NCI-H1436 treated with DMSO at 0.1 percent for 48 hours (cell line): ENCODE measurements at places on chromosomes 13 and 19.

DNA sequence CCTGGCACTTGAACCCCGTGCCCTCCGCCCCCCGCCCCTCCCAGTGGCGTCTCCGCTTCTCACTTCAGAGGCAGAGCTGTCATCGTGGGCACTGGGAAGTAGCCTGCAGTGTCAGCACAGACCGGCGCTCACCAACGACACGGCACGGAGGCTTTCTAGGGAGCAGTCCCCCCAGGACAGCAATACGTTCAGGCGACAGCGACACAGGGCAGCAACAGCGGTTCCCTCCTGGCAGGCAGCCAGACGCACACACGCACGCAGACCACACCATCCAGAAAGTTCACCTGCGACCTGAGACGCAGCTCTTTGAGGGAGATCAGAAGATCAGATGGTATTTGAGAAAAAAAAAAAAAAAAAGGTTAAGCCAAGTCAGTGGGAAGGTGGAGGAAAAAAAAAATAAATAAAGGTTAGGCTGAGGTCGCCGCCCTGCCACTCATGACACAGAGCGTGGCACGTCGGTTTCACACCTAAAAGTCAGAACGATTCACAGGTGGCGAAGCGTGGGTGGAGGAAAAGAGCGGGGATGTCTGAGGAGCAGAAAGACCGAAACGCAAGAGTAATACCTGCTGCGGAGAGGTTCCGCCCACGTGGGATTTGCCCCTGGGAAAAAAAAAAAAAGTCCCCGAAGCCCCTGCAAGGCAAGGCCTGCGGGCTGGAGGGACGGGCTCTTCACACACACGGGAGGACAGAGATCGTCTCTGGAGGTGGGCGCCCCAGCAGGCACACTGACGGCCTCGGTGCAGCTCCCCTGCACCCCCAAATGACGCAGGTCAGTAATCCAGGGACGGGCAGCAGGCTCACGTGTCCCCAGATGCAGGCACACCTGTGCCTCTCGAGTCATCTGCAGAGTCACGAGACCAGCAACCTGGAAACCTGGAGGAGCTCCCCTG is 94.5 kb downstream of the GNG7 start:
- DNase-seq = no peak

GRCh38 chr13:103557878-103558277 is 491.7 kb upstream of the SLC10A2 start:
- no peak for DNase-seq

DNA sequence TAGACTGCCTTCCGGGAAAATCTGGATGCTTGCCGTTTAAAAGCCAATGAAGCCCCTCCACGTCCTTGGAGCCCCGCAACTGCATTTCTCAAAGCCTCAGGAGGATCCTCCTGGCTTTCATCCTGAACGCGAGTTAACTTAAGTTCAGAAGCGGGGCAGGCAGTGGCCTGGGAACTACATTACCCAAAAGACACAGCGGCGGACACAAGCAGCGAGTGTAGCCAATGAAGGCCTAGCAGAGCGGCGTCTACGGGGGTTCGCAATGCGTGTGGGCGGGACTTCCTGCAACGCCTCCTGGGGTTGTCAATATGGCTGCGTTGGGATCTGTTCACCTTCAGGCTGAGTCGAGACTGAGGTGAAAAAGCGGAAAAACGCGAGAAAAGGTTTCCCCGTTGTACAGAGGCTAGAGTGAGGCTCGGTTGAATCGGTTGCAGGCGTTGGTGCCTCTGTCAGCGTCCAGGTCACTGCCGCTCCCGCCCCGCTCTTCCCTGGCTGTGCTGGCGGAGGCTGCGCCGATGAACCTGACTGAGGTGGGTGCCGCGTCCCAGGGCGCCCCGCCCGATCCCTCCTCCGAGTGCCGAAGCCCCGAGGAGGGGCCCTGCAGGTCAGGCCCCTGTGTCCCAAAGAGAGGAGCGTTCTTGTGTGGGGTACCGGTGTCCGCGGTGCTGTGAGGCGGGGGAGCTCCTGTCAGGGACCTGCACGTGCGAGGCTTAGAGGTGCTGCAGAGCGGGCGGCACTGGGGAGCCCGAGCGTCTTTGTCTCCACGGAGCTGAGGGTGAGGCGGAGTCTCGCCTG is at the start of gene ZNF17:
TSS of gene ZNF17 (plus strand) at position 285 of the 795 bp plus-strand sequence. CDS start 2,455 bp downstream, outside the sequence.
- peak; percentile 72 for DNase-seq

GRCh38 chr19:41443813-41444455 is 978 bp downstream of the ERICH4 start:
- no peak for DNase-seq

DNA sequence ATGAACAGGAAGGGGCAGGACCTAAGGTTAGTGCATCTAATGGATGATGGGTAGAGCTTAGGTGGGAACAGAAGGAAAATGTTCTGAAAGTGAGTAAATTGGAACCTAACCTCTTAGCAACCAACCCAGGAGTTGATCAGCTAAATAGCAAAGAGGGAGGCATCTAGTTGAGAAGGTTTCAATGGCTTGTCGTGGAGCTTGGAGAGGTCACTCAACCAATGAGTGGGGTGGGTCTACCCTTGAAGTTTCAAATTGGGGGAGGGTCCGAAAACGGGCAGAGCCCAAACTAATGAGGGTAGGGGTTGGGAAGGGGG is 5.7 kb upstream of the SHKBP1 start:
- no peak for DNase-seq

GRCh38 chr13:100544866-100545683 is 43.5 kb downstream of the GGACT start:
- no peak for DNase-seq

GRCh38 chr19:18385675-18386542 is at the start of gene GDF15:
Gene GDF15, plus strand, starts transcription at chr19:18386158. Its CDS starts 32 bp downstream, at chr19:18386190.
- no peak for DNase-seq

DNA sequence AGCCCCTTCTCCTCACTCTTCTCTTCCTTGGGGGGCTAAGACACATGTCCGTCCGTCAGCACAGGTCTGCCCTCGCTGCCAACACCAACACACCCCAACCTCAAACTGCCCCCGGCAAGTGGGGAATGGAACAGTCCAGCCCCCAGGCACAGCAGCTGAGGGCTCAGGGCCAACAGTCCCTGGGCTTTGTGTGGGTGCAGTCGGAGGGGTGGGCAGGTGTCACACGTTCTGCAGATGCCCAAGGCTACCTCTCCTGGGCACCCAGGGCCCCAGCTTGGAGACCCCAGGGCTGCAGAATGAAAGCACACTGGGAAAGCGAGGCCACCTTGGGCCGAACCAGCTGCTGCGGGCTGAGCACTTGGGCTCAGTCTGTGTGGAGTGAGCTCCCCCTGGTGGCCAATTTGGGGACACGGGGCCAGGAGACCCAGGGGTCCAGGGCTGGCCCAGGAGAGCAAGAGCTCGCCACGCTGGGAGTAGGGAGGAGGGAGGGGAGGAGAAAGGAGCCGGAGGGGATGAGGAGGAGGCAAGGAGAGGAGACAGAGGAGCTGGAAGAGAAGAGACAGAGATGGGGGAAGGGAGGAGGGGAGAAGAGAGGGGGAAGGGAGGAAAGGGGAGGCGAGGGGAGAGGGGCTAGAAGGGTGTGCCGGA is 14.0 kb upstream of the ATP8B3 start:
- DNase-seq = no peak

DNA sequence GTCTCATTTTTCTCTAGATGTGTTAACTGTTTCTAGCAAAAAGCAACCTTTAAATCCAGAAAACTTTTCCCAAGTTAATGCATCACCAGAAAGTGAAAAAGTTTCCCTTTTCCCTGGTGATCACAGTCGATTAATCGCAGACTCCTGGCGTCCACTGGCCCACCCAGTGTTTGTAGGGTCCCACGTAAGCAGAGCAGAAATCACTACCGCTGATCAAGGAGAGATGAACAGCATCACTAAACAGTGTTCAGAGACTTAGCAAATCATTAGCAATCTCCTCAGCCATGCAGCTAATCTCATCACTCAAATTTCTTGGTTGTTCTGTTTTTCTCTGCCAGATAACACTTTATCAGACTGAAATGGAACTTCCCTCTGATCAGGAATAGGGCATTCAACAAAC is 184.2 kb downstream of the EFNB2 start:
- no peak for DNase-seq

DNA sequence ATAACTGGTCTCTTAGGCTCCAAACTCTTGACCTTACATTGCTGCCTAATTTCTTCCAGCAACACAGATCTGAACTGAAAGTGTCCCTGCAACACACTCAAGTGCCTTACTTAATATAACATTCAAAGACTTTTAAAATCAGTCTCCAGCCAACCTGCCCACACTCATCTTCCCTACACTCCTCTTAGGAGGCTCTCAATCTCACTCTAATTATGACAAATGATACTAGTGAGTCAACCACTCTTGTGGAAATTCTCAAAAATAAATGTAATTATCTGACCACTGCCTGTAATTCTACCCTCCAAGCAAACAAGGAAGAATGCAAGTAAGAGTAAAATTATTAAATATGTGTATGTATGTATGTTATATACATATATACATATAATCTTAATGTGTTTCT is 348.1 kb upstream of the MIR17HG start:
- DNase-seq = no peak

DNA sequence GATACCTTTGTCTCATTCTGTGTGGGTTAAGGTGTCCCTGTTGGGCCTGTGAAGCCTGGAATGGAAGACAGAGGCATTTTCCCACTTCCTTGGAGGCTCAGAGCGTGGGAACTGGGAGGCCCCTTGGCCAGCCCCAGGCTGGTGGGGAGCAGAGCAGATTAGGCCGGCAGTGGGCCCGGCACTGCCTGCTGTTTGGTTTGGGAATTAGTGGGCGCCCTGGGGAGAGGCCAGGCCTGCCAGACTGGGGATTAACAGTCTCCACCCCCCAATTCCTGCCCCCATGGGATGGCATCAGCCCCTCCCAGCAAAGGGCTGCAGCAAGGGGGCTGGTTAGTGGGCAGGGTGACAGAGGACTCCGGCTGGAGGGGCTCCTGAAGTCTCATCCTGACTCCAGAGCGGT is 3.1 kb upstream of the BEST2 start:
- no peak for DNase-seq
